Stimulated activated CD4-positive, alpha-beta T cell treated with anti-CD3 and anti-CD28 coated beads, Interleukin-1b, Interleukin-23, amount 100 ng/mL, for 1 hour (primary cell): ENCODE measurements at places on chromosomes 11 and 22.

- no peak for DNase-seq
Observed at GRCh38 chr11:44839458-44840084, 111.1 kb downstream of the TP53I11 start.

GRCh38 chr11:71198141-71198822 is 54.1 kb downstream of the SHANK2 start:
- no peak for DNase-seq

- DNase-seq: no peak
Observed at GRCh38 chr22:50673231-50674129, 857 bp downstream of the SHANK3 start.

DNA sequence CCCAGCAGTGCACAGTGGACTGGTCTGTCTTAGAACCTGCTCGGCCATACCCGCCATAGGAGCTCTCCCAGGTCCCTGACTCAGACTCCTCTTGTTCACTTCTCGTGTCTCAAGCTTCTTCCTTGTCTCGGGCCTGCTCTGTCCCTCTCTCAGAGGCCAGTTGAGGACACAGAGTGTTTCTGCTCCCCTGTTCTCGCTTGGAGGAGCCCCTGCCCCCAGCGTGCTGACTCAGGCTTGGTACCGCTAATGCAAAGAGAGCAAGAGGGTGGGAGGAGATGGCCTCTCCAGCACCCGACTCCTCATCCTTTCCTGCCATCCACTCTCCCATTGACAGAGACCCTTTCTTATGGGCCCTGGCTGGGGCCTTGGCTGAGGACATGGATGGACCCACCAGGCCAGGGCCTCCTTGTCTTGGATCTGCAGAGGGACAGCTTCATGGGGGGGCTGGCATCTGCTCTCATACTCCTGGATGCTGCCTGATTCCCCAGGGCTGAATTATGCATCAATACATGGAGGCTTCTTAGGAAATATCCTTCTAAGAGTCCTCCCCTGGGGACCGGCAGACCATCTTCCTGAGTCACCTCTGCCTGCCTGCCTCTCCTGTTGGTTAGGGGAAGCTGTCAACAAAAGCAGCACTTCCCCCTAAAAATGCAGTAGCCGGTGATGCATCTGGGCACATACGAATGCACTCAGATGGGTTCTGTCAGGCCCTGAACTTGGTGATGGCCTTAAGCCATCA is 15.9 kb downstream of the TSPAN18 start:
- DNase-seq: no peak

DNA sequence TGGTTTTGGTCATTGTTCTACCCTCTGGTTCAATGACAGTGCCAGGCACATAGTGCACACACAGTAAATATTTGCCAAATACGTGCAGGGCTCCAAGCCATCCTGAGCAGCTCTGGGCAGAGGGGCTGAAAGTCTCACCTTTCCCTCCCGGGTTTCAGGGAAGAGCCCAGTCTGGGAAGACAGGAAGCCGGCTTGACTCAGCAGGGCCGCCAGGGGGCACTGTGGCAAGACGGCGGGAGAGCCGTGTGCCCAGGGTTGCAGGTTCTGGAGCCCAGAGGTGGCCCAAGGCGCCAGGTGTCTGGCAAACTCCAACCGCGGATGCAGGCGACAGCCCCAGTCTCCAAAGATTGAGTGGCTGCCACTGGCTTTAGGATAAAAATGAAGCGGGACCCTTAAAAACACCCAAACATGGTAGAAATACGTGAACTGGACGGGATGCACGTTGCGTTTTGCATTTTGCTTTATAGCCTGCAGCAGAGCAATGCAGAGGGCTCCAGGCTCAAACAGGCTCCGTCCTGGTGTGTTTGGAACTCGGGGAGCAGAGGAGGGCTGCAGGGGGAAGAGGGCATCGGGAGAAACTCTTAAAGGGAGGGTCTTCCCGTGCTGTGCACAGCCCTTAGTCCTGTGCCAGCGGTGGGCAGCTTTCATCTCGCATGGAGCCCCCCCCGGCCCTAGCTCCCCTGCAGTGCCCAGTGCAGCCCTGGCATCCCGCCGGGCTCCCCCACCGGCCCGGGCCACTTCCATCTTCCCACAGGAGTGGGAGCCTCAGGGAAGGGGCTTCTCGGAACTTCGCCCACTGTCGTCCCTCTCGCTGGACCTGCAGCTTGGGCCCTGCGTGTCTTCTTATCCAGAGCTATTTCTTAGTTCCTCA is 10.7 kb downstream of the KRTAP5-5 start:
- peak; percentile 14 for DNase-seq

- no peak for DNase-seq
Observed at GRCh38 chr11:19345519-19345847, 104.7 kb upstream of the E2F8 start.

GRCh38 chr11:109821511-109821910 is 271.7 kb upstream of the ZC3H12C start:
- DNase-seq: no peak

DNA sequence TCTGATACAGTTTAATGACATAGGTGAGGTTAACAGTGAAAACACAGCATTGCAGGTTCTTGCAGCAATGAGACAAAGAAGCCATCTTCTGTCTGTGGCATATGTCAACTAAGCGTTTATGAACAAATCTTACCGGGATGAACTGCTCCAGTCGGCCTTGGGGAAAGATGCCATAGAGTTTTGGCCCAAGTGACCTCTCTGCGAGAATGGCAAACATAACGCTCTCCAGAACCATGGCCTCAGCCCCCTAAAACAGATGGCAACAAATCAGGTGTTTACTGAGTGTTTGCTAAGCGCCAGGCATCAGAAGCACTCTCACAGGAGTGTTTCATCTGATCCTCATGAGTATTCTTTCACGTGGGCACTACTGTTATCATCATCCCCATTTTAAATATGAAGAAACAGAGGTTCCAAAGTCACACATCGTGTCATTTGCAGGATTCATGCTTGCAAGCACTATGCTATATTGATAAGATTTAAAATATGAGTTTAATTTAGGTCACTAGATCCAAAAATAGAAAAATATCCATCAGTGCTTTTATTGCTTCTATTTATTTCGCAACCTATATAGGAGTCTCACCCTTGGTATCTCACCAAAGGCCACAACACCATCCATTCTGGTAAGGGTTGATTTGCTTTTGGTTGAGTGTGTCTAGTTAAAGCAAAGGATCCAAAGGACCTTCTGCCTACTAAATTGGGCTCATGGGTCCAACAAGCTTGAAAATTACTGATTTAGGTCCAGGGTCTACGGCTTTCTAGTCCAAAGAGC is 35.9 kb downstream of the TCIRG1 start:
- DNase-seq: no peak

DNA sequence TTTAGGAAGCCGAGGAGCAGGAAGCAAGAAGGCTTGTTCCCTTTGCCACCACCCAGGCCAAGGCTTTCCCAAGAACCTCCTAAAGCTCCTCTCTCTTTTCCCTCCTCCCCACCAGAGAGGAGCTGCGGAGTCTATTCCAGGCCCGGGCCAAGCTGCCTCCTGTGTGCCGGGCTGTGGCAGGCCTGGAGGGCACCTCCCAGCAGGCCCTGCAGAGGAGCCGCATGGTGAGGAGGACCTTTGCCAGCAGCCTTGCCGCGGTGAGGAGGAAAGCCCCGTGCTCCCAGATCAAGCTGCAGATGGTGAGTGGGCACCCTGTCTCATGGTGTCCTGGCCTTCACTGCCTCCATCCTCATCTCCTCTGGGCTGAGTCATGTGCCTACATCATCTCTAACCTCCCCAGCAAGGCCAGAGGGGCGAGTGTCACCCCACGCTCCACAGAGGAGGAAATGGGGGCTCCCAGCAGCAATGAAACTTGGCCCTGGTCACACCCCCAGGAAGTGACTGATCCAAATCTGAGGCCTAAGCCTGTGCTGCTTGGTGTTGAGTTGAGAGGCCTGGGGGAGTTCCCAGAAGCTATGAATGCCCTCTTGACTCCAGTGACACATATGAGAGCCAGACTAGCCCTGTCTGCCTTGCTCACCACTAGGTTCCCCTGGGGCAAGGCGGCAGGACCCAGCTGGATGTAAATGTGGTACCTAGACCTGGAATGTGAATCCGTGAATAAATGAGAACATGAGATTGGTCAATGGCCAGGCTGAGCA is 104.2 kb downstream of the MYO18B start:
- DNase-seq: no peak

- no peak for DNase-seq
Observed at GRCh38 chr11:90805172-90805571, 582.3 kb upstream of the CHORDC1 start.

- DNase-seq: no peak
Observed at GRCh38 chr11:74417860-74418508, 19.8 kb upstream of the PGM2L1 start.

DNA sequence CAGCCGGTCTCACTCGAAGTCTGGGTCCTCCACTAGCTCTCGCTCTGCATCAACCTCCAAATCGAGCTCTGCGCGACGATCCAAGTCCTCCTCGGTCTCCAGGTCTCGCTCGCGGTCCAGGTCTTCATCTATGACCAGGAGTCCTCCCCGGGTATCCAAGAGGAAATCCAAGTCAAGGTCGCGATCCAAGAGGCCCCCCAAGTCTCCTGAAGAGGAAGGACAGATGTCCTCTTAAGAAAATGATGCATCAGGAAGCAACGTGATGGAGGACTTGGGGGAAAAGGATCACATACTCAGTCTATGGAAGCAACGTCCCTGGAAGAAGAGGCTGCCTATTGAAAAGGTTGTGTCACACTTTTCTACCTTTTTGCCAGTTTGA is 1.1 kb downstream of the SRSF8 start:
- DNase-seq: no peak

DNA sequence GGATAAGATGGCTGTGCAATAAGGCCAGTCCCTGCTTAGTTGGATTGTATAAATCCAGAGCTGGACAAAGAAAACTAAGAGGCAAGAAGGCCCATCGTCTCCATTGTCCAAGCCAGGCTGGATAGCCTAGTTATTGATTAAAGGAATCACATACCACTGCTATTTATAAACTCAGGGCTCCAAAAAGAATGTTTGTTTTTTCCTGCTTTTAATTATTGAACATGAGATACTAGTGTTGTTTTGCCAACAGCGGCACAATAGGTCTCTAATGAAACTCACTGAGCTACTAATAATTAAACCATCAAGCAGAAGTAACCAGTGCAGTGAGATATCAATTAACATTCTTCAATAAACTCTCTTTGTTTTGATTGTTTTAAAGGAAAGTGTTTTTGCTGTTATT is 259.7 kb downstream of the INSC start:
- DNase-seq: no peak

DNA sequence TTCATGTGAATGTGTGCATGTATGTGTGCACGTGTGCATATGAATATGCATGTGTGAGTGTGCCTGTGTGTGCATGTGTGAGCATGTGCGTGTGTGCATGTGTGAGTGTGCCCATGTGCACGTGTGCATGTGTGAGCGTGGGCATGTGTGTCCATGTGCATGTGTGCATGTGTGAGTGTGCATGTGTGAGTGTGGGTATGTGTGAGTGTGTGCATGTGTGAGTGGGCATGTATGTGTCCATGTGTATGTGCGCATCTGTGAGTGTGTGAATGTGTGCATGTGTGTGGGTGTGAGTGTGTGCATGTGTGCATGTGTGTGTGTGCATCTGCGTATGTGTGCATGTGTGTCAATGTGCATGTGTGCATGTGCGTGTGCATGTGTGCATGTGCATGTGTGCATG is 94.7 kb downstream of the ST3GAL4 start:
- no peak for DNase-seq
